Omental fat pad (tissue), 4 donors: ENCODE measurements at places on chromosomes 5 and 9.

DNA sequence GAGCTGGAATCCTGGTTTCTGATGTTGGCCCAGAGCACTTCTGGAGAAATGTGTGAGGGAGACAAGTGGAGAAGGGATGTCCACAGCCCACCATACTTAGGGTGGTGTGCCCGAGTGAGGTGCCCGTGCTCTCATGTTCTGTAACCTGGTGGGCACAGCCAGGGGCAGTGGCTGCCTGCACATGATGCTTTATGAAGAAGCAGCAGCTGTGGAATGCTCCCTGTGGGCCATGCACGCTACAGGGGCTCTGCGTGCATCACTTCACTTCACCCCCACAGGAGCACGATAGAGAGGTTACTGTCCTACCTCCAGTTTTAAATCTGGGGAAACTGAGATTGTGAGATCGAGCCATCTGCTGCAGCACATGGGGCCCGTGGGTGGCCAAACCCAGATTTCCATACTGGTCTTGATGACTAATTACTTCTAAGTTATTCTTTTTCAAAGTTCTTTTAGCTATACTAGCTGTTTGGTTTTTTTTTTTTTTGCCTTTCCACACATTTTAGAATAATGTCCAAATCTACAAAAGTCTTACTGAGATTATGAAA is 441.6 kb downstream of the GADD45G start:
- DNase-seq: no peak

DNA sequence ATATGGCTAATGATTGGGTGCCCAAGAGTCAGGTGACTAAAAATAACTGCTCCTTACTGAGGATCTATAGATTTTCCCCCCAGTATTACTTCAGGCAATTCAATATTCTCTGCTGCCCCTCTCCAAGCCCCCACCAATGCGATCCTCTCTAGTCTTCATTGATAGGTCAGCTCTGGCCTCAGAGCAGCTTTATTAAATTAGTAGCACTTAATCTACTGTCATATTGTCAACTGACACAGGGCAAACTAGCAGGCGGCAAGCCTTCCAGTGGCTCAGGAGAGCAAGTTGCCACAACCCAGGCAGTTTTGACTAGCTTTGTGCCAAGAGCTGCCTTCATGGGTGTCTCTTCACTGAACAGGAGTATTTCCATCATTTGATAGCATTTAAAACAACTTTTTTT is 462.9 kb downstream of the BNC2 start:
- DNase-seq: no peak

DNA sequence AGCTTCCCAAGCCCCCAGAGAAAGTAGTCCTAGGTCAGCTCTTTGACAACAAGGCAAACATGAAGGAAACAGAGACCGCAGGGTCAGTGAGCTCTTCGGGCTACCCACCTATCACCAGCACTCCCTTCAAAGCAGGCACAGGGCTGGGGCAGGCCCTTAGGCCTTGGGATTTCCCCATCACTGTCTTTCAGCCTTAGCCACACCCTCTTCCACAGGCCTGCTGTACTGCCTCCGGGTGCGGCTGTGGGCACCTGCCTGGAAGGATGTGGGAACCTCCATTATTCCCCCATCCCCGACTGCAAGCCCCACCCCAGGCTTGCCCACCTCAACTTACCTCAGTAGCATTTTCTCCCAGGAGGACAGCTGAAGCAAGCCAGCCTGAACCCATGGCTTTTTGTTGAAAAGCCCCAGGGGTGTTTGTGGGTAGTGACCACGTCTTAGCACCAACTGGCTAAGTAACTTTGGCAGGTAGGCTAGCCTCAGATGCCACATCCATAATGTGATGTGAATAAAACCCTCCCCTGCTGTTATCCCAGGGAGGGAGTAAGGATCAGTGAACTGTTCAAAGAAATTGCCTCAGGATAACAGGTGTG is 100.2 kb downstream of the PIK3R1 start:
- DNase-seq: no peak

GRCh38 chr9:127778280-127779135 is at the start of gene SH2D3C:
Gene SH2D3C (minus strand): TSS chr9:127778666. CDS start chr9:127778627, 39 bp downstream.
- no peak for DNase-seq

DNA sequence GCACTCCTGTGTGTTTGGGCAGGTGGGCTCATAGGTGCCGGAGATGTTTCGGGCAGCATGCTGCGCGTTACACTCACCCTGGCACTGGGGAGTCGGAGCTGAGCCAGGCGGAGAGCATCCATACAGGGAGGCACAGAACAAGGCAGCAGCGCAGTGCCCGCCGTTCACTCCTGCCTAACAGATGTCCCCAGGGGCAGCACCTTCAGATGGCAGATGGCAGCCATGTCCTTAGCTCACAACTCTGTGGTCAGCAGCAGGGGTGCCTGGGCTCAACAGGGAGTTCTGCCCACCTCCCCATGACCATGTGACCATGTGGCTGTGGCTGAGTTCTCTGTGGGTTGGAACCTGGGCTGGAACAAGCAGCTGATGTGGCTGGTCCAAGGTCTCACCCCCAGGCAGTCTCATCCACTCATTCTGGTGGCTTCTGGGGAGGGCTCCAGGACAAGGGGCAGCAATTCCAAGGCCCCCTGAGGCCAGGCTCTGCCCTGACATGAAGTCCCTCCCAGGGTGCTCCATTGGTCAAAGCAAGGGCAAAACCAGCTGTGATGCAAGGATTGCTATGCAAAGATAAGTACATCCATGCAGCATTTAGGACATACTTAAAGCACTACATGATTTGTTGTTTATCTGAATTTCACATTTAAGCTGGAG is 64.2 kb downstream of the MRPL36 start:
- no peak for DNase-seq

DNA sequence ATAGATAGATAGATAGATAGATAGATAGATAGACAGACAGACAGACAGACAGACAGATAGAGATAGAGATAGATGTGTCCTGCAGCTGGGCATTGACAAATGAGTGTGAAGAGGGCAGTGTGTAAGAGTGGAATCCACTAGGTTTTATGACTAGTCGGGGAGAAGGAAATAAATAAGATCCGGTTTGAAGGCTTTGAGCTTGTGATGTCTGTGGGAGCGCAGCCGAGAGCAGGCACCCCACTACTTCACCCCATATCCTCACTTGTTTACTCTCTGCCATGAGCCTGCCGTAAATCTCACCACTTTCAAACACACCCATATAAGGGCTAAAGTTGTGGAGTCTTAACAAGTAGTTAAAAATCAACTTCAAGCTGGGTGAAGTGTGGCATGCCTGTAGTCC is 1.4 kb upstream of the SUSD1 start:
- no peak for DNase-seq

GRCh38 chr5:35847961-35848360 is 8.7 kb upstream of the IL7R start:
- no peak for DNase-seq

GRCh38 chr5:102797322-102797884 is 42.3 kb downstream of the PAM start:
- DNase-seq: no peak

GRCh38 chr5:55324815-55325418 is 17.1 kb downstream of the MTREX start:
- no peak for DNase-seq
